ENCODE measurements at places on chromosomes 1 and 21.

DNA sequence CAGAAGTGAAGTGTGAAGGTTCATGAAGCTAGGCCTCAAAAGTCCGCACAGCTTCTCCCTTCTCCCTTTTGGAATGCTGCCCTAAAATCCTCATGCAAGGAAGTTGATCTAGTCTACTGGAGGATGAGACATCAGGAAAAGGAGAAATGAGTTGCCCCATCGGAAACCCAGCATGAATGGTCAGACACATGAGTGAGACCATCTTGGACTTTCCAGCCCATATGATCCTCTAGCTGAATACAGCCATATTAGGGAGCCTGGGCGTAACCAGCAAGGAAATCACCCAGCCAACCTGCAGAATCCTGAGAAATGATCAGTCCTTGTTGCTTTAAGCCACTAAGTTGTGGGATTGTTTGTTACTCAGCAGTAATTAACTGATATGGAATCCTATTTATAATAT lies 12.5 kb downstream of the DBT start:
- no peak for DNase-seq

GRCh38 chr1:51473331-51474115 lies 45.5 kb downstream of the EPS15 start:
- no peak for DNase-seq

DNA sequence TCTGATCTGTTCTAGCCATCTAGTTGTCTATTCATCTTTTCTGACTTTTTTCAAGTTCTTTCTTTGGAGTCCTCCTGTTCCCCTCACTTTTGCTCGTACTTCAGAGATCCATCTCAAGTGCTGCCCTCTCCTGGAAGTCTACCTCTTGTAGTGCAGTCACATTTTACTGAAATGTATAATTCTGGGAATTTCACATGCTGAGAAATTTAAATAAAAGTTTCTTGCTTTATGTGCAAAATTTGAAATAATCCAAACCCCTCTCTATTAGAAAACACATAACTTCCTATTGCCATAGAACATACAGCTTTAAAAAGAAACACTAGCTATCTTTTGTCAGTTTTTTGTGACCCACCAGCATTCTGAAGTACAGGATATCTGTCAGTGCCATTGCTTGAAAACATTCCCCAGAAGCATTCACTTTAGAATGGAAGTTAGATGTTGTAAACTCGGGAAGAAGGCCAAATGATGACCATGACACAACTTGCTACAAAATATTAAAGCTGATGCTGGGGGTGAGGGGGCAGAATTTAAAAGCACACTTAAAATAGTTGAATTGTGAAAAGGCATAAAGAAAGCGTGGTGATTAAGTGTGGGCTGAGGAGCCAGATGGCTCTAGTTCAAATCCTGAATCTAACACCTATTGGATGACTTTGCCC lies 22.0 kb downstream of the RLF start:
- DNase-seq: peak; percentile 27

DNA sequence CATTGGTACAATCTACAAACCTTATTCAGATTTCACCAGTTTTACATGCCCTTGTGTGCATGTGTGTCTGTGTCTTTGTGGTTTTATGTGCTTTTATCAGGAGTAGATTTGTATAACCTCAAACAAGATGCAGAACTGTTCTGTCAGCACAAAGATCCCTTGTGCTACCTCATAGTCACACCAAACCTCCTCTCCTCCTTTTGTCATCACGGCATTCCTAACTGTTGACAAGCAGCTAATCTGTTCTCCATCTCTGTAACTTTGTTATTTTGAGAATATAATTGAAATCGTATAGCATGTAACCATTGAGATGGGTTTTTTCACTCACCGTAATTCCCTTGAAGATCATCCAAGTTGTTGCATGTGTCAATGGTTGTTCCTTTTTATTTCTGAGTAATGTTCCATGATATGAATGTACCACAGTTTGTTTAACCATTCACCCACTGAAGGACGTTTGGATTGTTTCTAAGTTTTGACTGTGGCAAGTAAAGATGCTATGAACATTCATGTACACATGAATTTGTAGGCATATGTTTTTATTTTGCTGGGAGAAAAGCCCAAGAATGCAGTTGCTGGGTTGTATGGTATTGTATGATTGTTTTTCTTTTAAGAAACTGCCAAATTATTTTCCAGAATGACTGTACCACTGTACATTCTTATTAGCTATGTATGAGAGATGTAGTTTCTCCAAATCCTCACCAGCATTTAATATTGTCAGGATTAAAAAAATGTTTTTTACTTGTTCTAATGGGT lies 78.1 kb upstream of the B3GALT2 start:
- no peak for DNase-seq
